ENCODE measurements at places on chromosomes 11 and 22. TPM values are rescaled to one million over a fixed set of nuclear protein-coding genes. Genes with fewer than 3 reads are reported as not detected.

Gene RTN4RL2
- 0.90 TPM for total RNA-seq

Gene C22orf23
- 0.49 TPM for total RNA-seq

- no peaks in the 10 kb centered on the region for H3K36me3 ChIP-seq
- H3K4me3 ChIP-seq: no peak overlapping the region
- no peaks in the 10 kb centered on the region for H3K4me1 ChIP-seq
- H3K27ac ChIP-seq: no peak overlapping the region
- DNase-seq: no peak
These were observed 82.1 kb downstream of the KCNQ1 start for GRCh38 chr11:2526808-2527381.

DNA sequence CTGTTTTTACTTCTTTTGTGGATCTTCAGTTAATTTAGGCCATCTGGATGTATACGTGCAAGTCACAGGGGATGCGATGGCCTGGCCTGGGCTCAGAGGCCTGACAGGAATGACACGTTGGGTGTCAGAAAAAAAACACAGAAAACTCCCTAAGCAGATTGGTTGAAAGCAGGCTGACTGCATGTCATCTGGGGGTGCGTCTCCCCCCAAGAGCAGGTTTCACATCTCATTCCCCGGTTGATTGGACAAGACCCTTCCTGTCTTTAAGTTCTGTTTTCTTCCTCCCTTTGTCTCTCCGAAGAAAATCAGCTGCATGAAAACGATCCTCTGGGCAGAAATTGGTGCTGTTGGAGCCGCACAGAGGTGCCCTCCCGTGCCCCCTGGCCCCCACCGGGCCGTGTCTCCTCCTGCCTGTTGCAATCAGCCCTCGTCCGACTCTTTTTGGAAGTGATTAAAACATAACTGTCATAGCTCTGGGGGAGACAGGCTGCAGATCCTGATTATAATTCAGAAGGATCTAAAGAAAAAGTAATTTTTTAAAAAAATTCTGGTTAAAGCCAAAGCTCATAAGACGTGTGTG lies 71.8 kb upstream of the PARVG start:
- H3K27ac ChIP-seq: no peak overlapping the region
- no peak for DNase-seq
- H3K36me3 ChIP-seq: no peaks in the 10 kb centered on the region
- H3K27me3 ChIP-seq: no peaks in the 10 kb centered on the region

GRCh38 chr11:130118165-130118564 lies 41.4 kb upstream of the ST14 start:
- peaks cover 23% of the 10 kb centered on the region for H3K36me3 ChIP-seq
- DNase-seq: no peak
- H3K27ac ChIP-seq: no peak overlapping the region
- H3K4me1 ChIP-seq: peaks cover 13% of the 10 kb centered on the region
- H3K27me3 ChIP-seq: no peaks in the 10 kb centered on the region

Gene UPK3A
- not detected for total RNA-seq

DNA sequence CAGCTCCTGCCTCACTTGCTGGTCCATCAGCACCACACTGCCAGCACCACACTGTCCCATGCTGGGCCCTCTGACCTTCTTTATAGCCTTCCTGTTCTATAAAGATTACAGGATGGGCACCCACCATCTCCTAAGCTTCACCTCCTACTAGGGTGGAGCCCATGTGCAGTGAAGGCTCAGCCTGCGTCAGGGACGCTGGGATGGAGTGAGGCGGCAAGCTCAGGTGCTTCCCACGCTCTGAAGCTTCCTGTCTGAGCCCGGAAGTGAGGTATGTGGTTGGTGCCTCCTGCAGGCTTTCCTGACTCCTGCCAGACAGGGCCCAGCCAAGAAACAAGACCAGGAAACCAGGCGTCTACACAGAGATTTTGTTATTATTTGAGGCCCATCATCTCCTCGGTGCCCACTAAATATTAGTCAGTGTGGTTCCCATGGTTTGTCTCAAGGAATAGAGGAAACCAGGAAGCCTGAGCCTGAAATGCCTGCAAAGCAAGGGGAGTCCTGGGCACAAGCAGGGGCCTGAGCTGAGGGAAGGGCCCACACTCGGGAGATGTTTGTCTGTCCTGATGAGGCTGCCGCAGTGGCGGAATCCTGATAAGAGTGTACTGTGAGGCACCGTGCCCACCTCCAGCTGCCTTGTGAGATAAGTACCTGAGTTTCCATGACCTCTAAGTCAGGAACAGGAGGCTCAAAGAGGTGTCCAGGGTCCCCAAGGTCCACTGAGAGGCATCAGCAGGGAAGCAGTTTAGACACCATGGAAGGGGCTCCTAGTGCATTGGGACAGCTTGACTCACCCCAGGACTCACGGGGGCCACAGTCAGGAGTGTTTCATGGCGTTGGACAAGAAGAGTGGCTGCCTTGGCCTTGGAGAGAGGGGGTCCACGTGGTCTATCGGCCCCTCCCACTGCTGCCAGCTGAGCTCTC lies 22.0 kb downstream of the RSPH14 start:
- no peaks in the 10 kb centered on the region for H3K27me3 ChIP-seq
- H3K36me3 ChIP-seq: no peaks in the 10 kb centered on the region
- no peak overlapping the region for H3K4me3 ChIP-seq
- H3K27ac ChIP-seq: no peak overlapping the region

DNA sequence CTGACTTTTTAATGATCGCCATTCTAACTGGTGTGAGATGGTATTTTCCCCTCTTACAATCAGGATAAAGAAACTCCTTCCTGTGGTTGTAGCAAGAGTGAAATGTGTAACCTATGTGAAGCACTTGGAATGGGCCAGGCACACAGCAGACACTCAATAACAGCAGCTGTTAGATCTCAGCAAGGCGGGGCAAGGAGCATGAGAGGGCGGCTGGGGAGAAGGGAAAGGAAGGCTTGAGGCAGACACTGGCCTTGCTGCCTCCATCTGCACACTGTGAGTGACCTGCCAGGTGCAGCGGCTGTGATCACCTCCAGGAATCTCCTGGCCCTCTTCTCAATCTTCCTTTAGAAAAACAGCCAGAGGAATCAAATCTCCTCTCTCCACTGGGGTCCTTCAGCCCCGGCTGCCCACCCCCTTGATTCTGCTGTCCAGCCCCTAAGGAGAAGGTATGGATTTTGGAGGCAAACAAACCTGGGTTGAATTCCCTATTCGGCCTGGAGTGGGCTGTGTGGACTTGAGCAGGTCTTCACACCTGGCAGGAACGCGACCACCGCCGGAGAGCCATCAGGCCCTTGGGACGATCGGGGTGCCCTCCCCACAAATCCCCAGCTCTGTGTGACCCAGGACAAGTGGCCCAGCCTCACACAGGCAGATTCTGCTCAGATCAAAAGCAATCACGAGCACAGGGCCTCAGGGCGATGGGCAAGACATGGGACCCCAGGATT lies 49.0 kb downstream of the RPUSD4 start:
- H3K27ac ChIP-seq: no peak overlapping the region
- peaks cover 6% of the 10 kb centered on the region for H3K4me1 ChIP-seq
- no peaks in the 10 kb centered on the region for H3K27me3 ChIP-seq
- H3K4me3 ChIP-seq: no peak overlapping the region
- H3K36me3 ChIP-seq: no peaks in the 10 kb centered on the region

Gene BDNF
- 0.36 TPM for total RNA-seq

- no peaks in the 10 kb centered on the region for H3K4me1 ChIP-seq
- no peaks in the 10 kb centered on the region for H3K27me3 ChIP-seq
- DNase-seq: no peak
- no peak overlapping the region for H3K4me3 ChIP-seq
These were observed 100.8 kb downstream of the ALX4 start for GRCh38 chr11:44208976-44209603.

DNA sequence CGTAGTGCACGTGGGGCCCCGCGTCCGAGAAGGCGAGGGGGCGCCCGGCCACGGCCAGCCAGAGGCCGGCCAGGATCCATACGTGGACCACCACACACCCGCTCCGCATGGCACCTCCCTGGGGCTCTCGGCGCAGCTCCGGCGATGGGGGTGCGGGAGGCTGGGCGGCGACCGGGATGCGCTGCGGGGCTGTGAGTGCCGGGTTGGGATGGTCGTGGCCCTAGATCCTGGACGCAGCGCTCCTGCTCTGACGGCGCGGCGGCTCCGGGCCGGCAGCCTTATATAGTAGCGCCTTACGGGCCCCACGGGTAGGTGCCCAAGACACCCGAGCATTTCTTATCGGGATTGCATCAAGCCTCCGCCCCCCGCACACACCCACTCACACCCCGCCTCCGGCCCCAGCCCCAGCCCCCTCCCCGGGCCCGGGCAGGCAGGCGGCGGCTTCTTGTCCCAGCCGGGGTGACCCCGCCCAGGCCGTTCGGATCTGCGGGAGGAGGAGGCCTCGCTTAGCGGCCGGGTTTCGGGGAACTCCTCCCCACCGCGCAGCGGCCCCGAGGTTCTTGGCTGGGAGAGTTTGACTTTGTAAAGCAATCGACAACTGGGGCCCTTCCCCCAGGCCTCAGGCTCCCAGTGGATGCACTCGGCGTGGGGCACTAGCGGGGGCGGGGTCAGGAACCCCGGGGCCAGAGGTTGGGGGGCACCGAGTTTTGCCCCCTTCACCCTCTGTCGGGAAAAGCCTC lies at the start of gene FGF19:
Gene FGF19, minus strand, starts transcription at position 255 of the 740 bp plus-strand sequence. Its CDS starts 146 bp downstream, at position 109.
- no peaks in the 10 kb centered on the region for H3K36me3 ChIP-seq
- peak within 1 kb of the TSS; percentile 35 for H3K4me3 ChIP-seq
- H3K4me1 ChIP-seq: peaks cover 7% of the 10 kb centered on the region
- H3K27me3 ChIP-seq: peaks cover 3% of the 10 kb centered on the region
- DNase-seq: no peak

- H3K36me3 ChIP-seq: no peaks in the 10 kb centered on the region
- no peaks in the 10 kb centered on the region for H3K27me3 ChIP-seq
- H3K4me3 ChIP-seq: no peak overlapping the region
- no peak for DNase-seq
These were observed 805.6 kb downstream of the KCNA4 start for GRCh38 chr11:29211202-29211601.

Gene UPB1
- 0.10 TPM for total RNA-seq

DNA sequence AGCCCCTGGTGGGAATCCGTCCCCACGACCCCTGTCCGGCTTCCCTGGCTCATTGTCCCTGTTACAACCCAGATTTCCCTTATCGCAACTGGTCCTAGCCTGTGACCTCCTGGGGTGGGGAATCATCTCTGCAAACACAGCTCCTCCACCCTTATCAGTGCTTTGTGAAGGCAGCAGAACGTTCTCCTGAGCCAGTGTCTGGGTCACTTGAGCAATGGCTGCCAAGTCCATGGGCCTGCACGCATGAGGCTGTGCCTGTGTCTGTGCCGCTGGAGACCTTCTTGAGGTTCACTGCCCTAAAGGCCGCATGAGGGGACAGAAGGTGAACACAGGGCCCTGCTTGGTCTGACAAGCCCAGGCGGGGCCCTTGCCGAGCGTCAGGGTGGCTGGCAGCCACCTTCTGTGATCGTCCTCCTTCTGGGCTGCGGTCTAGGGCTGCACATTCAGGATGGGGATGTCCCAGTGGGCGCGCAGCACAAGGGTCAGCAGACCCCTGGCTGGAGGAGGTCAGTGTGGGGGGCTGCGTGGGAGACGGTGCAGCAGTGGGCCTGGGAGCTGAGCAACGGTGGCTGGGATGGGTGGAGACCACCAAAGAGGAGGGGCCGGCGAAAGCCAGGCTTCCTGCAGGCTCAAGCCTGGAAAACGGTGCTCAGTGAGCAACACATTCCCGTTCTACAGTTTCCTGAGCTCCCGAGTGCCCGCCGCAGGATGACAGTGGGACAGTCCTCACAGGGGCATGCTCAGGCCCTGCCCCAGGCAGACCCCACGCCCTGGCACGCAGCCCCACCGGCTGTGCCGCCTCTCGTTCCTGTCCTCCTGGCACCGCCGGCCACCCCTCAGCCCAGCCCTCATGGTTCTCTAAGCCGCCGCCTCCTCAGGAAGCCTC lies 74.1 kb downstream of the CDKN1C start:
- H3K4me1 ChIP-seq: no peaks in the 10 kb centered on the region
- DNase-seq: no peak
- H3K27ac ChIP-seq: no peak overlapping the region
- H3K27me3 ChIP-seq: peaks cover 4% of the 10 kb centered on the region

DNA sequence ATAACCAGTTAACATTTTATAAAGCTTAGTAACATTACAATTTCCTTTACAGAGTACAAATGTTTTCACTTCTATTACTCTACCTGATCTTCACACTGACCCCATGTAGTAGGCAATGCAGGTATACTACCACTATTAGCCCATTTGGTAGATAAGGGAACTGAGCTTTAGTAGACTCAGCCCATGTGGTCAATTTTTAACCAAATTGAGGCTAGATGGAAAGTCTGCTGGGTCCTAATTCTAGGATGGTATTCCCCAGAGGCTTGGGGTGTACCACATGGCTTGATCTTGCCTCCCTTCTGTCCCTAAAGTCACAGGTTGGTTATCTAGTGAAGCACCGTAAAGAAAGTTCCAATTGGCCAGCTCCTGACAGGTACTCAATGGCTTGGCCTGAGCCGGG lies 48.2 kb downstream of the NRXN2 start:
- no peaks in the 10 kb centered on the region for H3K36me3 ChIP-seq
- no peak overlapping the region for H3K4me3 ChIP-seq
- no peak for DNase-seq
- no peak overlapping the region for H3K27ac ChIP-seq

GRCh38 chr22:24513378-24514240 lies 18.5 kb downstream of the UPB1 start:
- H3K27me3 ChIP-seq: no peaks in the 10 kb centered on the region
- H3K4me1 ChIP-seq: peaks cover 3% of the 10 kb centered on the region
- H3K27ac ChIP-seq: no peak overlapping the region
- H3K36me3 ChIP-seq: no peaks in the 10 kb centered on the region
- H3K4me3 ChIP-seq: no peak overlapping the region
- DNase-seq: no peak

Gene CRYBB3
- total RNA-seq: 0.67 TPM

DNA sequence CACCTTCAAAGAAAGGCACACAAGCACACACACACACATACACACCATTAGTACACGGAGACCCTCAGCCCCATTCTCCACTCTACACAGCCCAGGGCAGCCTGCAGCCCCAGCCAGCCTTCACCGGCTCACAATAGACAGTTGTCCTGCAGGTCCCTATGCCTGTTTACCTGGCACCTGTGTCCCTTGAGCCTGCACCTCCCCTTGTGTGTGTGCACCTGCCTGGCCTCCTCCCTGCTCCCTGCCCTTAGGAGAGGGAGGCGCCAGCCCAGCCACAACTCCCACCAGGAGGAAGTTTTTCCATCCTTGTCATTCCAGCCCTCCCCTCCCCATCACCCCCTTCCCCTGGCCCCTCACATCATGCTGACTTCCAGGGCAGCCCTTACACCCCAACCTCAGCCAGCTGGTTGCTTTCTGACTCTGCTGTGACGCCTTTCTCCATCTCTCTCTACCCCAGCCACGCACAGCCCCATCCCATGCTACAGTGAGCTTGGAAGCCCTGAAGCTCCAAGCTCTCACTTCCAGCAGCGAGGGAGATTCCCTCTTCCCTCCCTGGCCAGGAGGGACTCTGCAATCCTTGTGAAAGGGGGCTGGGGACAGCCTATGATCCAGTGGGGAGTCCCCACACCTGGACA lies 4.4 kb downstream of the AHNAK start:
- H3K4me1 ChIP-seq: peaks cover 46% of the 10 kb centered on the region
- peak overlapping the region; percentile 96 for H3K27ac ChIP-seq
- peak overlapping the region; percentile 98 for H3K4me3 ChIP-seq

Gene KIF18A
- total RNA-seq: 20.8 TPM

All from Panc1 (cell line).